ENCODE measurements at places on chromosomes 11 and 22.

GRCh38 chr11:133747409-133747808 is 97.9 kb downstream of the SPATA19 start:
- no peak for DNase-seq

- DNase-seq: peak; percentile 58
These were observed 84.4 kb downstream of the MED15 start for GRCh38 chr22:20591660-20592310.

DNA sequence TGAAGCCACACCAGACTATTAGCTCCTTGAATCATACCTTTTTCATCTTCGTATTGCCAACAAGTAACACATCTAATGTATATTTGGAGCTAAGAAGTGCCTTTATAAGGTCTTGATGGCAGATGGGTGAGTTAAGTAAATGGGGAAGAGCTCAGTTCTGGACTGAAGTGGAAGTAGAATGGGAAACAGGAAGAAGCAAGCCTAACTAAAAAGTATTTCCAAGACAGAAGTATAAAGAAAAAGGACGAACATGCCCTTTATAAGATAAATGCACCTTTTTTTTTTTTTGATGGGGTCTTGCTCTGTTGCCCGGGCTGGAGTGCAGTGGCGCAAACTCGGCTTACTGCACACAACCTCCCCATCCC is 14.5 kb downstream of the CRTAM start:
- DNase-seq: no peak

DNA sequence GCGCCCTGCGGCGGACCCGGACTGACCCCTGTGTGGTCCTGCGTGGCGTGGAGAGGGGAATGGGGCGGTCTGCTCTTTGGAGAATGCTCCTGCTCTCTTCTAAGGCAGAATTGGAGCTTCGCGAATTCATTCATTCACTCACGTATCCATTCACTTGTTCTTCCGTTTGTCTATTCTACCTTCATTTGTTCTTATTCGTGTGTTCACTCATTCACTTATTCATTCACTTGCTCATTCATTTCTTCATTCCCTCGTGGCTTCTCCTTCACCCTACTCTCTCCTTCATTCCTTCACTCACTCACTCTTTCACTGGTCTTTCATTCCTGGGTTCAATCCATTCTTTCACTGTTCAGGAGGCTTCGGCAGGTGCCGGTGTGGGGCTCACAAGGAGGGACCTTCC is 69.6 kb downstream of the WNT7B start:
- no peak for DNase-seq
